SK-N-SH treated with all-trans-retinoic acid at 6 μM for 48 hours (cell line): ENCODE measurements at places on chromosomes 11 and 22.
A peak's percentile ranks its signal among the peaks of the same experiment; 100 is the strongest.

DNA sequence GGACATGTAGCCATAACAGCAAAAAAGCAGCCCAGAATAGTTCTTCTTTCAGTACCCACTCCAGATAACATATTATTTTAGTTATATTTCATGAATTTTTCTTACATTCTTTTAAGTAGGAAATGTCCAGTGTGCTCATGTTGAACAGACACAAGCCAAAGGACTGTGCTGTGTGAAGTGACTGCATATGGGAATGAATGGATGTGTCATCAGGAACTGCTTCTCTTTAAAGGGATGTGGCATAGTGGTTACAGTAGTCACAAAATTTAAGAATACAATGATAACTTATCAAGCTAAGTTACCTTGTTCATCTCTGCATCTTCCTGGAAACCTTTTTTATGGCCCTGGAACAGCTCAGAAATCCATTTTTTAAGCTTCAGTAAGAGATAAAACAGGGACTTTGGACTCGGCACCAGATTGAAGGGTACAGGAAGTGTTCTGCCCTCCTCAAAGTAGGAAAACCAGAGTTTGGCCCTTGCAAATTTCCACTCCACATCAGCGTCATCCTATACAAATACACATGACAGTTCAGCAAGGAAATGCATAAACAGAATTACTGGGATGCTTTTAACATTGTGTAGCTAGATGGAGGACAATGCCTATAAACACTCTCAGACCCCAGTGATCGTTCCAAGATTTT is 112.8 kb downstream of the TRPC6 start:
- ATAC-seq: no peak

- ATAC-seq: no peak
Measured at GRCh38 chr11:123273616-123274015, 78.6 kb upstream of the CLMP start.

GRCh38 chr11:127458561-127458960 is 458.0 kb upstream of the KIRREL3 start:
- ATAC-seq: no peak

DNA sequence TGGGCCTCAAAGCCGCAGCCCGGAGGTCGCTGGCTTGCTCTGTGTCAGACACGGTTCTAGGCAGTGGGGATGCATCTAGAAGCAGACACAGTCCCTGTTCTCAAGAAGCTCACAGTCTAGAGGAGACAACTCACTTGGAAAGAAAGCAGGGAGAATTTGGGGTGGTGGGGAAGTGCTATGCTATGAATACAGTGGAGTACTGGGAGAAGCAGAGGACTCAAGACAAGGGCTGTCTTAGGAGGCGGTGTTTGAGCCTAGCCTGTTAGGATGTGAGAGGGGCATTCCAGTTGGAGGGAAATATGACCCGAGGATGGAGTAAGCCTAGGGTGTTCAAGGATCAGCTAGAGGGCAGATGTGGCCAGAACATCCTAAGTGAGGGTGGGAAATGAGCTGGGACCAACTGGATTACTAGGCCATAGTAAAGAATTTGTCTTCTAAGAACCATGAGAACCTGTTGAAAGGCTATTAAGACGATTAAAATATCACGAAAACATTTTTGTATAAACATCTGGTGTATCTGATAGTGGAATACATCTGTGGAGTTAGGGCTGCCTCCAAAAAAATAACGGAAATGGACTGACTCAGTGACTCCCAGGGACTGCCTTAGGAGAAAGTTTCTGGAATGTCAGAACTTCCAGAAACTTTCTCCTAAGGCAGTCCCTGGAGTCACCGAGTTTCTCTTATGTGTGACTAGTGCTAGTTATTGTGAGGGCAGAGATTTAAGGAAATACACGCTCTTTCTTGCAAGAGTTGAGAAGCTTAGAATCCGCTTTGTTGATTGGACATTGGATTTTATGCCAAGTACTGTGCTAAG is 1.1 kb upstream of the PITPNB start:
- peak; percentile 84 for ATAC-seq

DNA sequence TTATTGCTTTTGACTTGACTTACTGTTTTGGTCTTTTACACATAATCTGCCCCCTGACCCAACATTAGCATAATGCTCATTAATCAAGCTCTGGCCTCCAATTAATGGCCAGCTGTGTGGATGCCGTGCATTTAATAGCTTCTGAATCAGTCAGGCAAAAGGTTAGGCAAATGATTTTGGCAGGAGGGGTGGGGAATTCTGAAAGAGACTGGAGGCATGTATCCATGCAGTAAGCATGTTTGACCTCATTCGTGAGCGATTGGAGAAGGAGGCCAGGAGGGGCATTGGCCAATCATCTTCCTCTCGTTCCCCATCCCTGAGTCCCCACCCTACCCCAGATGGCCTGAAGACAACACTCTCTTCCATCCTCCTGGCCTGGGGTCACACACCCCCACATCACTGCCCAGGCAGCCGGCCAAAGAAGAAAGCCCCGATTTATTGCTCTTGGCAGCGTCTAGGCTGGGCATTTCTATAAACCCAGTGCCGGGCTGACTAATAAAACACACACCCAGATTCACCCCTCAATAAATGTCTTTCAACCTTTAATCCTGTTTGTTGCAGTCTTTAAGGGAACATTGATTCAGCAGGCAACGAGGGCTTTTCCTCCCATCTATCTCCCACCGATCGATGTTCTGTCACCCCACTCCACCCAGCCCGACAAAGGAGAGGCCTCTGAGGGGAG is 150.0 kb downstream of the OPCML start:
- ATAC-seq: no peak
